ENCODE measurements at places on chromosomes 13 and 19. TPM values are rescaled to one million over a fixed set of nuclear protein-coding genes. Genes with fewer than 3 reads are reported as not detected.
A peak's percentile ranks its signal among the peaks of the same experiment; 100 is the strongest.

ZNF540 gene
- total RNA-seq = 1.1 TPM

UPF3A gene
- 20.2 TPM for total RNA-seq

- no peak for DNase-seq
These were observed 179.8 kb downstream of the FOXO1 start for GRCh38 chr13:40486518-40487163.

GRCh38 chr13:99809926-99810325, 161.6 kb downstream of the ZIC5 start:
- DNase-seq = no peak

DNA sequence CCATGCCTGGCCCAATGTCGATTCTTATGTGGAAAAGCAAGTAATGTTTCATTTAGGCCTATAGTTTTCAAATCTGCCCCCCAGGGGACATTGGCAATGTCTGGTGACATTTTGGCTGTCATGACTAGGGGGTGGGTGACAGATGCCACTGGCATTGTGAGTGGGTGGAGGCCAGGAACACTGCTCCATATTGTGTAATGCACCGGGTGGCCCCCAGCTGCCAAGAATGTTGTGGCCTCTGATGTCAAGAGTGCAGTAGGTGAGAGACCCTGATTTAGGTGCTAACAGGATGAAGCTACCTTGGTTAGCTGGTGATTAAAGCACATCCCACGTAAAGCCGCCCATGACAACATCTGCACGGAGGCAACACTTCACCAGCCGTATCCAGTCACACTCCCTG, 10.8 kb downstream of the C19orf44 start:
- no peak for DNase-seq

DNA sequence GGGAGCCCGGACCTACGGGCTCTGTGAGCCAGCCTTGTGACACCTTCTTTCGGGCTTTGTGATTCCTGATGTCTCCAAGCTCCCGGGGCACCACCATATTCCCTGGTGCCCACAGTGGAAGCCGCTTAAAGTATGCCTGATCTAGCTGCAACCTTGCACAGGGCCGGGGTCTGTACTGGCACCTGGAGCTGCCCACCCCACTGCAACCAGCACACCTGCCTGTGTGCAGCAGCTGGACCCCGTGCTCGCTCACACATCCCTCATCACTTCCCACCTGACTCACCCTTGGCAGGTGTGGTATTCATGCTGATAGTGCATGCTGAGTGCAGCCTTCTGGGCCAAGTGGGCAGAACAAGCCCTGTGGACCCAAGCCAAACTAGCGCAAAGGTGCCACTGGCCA, 1981.1 kb upstream of the PCDH20 start:
- DNase-seq = no peak

SOX1 gene
- not detected for total RNA-seq

DNA sequence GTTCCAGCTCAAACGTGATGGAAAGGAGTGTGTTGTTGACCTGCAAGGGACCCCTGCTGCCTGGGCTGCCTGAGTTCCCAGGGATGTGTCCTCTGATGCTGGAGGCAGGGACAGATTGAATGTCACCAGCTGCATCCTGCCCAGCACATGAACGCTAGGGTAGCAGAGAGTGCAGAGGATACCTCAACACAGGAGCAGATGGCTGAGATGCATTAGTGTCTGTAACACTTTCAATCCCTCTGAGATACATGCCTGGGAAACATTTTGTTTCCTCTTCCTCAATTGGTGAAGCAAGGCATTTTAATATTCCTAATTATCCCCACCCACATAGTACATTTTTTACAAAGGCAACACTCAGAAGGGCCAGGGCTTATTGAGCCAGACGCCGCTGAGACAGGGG, 106.4 kb upstream of the UBL3 start:
- peak; percentile 31 for DNase-seq

DLEU7 gene
- 0.54 TPM for total RNA-seq
